ENCODE measurements at places on chromosomes 2 and 18. TPM values are rescaled to one million over a fixed set of nuclear protein-coding genes. Genes with fewer than 3 reads are reported as not detected.

The MROH2A gene
- not detected for total RNA-seq

The SERPINB12 gene
- not detected for total RNA-seq

The ARID5A gene
- 8.4 TPM for total RNA-seq

The HNMT gene
- total RNA-seq: 24.7 TPM

The SLC4A3 gene
- total RNA-seq: 6.8 TPM

The CNTNAP5 gene
- not detected for total RNA-seq

The HOXD3 gene
- 0.90 TPM for total RNA-seq

The ITGAV gene
- total RNA-seq: 28.5 TPM

The LBX2 gene
- total RNA-seq: 16.3 TPM

The CSRNP3 gene
- total RNA-seq: 0.15 TPM

The LBH gene
- 1.8 TPM for total RNA-seq

The CDK15 gene
- total RNA-seq: not detected

The UNC80 gene
- 0.32 TPM for total RNA-seq

The SNRNP200 gene
- total RNA-seq: 67.3 TPM

The MAB21L4 gene
- total RNA-seq: not detected

The UGT1A1 gene
- total RNA-seq: not detected

The PLA2R1 gene
- total RNA-seq: 0.88 TPM

The GCFC2 gene
- total RNA-seq: 36.1 TPM

The CREB1 gene
- total RNA-seq: 25.5 TPM

The FBXO41 gene
- 4.3 TPM for total RNA-seq

The MOCOS gene
- total RNA-seq: 54.0 TPM

The LRRC30 gene
- total RNA-seq: not detected

The MRPS9 gene
- 36.0 TPM for total RNA-seq

The ABCG8 gene
- not detected for total RNA-seq

The REEP1 gene
- total RNA-seq: 1.4 TPM

The HMSD gene
- total RNA-seq: not detected

The ERFE gene
- 14.8 TPM for total RNA-seq

The B3GNT7 gene
- total RNA-seq: 47.2 TPM

The RNF144A gene
- 26.9 TPM for total RNA-seq

The POU3F3 gene
- not detected for total RNA-seq

The ABCG5 gene
- not detected for total RNA-seq

The SERPINB10 gene
- total RNA-seq: not detected

The CFC1 gene
- not detected for total RNA-seq

The NT5DC4 gene
- total RNA-seq: not detected

The OTOS gene
- not detected for total RNA-seq

The CPS1 gene
- 11.3 TPM for total RNA-seq

The CFAP65 gene
- total RNA-seq: not detected

The CPO gene
- not detected for total RNA-seq

The PLEK gene
- total RNA-seq: not detected

The ACKR3 gene
- not detected for total RNA-seq

The CYRIA gene
- total RNA-seq: 0.53 TPM
